ENCODE measurements at places on chromosomes 16 and 17.

- DNase-seq = no peak
Observed at GRCh38 chr17:64457156-64457555, 8.2 kb downstream of the MILR1 start.

DNA sequence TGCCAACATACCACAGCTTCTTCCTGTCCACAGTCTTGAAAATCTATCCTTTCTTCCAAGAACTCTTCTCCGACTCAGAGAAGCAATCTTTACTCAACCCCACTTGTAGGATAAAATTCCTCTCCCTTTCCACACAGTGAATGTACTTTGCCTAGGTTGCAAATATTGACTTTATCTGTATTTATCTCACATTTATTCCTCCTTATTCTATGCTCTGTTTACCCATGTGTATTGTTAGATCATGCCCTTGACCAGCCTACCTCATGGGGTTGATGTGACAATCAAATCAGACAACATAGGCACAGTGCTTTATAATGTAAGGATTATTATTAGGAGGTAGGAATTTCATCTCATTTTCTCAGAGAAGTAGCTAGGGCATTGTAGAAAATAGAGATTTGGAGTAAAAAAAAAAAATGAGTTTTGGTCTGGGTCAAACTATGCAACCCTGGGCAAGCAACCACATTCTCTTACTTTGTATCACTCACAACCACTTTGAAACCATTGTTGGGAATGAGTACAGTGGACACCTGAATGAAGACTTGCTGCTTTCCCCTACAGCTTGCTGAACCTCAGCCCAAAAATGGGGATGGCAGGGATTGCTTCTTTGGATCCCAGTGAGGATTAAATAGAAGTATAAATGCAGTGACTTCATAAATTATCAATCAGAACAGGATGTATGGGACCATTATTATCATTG, 9.1 kb upstream of the SLC35B1 start:
- DNase-seq = no peak

GRCh38 chr17:55241097-55241496, 23.7 kb upstream of the HLF start:
- no peak for DNase-seq

- no peak for DNase-seq
Observed at GRCh38 chr16:48608452-48608851, 1.5 kb downstream of the N4BP1 start.

- no peak for DNase-seq
Observed at GRCh38 chr16:11094075-11094856, 149.9 kb downstream of the CLEC16A start.

- DNase-seq = no peak
Observed at GRCh38 chr16:57660715-57661463, 7.2 kb upstream of the ADGRG3 start.

- no peak for DNase-seq
Observed at GRCh38 chr16:29007730-29008593, 23.1 kb downstream of the LAT start.

DNA sequence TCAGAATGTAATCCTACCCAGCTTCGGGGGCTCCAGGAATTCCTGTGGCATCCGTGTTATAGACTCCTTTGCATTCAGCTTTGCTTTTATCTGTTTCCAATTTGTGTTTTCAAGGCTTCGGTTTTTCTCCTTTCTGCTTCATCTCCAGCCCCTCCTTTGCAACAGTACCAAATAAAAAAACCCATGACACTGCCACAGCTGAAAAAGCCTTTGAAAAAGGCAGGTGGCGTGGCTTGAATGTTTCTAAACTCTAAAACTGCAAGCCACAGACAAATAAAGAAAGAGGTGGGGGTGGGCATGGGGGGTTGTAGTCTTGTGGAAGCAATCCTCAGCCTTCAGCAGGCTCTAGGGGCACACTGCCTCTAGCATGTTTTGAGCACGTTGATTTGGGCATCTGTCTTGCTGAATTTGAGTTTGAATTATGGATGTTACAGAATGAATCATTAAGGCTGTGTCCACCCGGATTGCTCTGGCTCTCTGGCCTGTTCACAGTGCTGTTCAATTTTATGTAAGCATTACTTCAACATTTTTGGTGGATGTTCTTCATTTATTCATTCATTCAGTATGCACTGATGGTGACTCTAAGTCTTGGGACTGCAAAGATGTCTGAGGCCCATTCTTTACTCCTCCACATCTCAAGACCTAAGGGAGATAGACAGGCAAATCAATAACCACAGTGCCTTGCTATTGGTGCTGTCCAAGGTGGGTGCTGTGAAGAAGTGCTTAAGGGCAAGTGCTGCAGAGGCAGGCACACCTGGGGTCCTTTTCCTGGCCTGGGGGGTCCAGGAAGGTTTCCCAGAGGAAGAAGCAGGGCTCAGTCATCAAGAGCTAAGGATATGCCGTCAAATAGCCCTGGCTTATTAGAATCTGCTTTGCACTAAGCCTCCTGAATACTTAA, 77.4 kb downstream of the CDH13 start:
- DNase-seq = no peak

DNA sequence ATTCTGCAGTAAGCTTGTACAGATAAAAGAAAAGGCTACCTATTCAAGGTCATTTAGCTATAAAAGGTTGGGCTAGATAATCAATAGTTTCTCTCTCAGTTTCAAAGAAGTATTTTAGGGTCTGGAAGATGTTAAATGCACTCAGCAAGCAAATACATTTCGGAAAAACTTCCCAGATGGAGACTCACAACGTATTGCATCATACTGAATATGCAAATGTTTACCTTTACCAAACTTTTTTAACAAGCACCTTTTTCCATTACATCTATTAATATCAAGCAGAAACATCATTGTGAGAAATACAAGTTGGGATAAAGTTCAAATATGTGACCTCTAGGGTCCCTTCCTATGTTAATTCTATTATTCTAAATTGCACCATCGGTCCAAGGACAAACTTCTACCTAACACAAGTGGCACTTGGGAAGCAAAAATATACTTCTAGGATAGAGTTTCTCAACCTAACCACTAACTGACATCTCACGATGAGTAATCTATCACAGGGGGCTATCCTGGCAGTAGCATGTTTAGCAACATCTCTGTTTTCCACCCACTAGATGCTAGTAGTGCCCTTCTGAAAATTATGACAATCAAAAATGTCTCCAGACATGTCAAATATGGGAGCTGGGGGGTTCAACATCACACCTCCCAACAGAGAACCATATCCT, 14.5 kb downstream of the KANSL1 start:
- DNase-seq = no peak

GRCh38 chr16:87700406-87701077, 65.2 kb downstream of the KLHDC4 start:
- no peak for DNase-seq

DNA sequence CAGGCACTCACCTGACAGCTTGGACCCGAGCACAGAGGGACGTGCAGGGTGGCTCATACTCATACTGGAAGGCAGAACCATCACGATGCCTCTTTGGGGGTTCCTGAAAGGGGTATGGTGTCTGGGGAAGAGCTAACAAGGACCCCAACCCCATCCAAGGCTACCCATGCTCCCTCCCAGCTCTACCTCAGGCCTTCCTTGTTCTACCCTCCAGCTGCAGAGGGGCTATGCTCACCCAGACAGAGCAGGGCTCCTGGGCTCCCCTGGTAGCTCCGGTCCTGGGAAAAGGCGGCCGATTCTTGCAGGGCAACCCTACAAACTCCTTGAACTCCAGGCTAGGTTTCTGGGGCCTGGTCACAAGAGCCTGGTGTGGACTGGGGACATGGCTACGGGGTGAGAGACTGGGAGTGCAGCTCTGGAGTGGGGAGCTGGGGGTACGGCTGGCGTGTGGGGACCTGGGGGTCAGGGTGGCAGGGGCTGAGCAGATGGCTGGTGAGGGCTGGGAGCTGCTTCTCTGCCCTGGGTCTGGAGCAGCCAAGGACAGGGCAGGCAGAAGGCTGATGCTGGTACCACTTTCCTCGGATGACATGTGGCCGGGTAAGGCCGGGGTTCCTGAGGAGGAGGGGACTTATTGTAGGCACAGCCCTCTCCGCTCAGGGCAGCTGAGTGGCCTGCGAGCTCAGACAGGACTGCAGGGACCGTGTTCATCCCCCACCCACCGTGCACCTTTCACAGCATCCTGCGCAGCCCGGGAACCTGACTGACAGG, 2.1 kb downstream of the ACD start:
- no peak for DNase-seq

- DNase-seq = no peak
Observed at GRCh38 chr17:42673885-42674754, 2.7 kb downstream of the PLEKHH3 start.
